Activated CD8-positive, alpha-beta memory T cell treated with anti-CD3 and anti-CD28 coated beads, Interleukin-2, amount 10 ng/mL, durations not matched to agents 7 days and 5 days (primary cell): ENCODE measurements at places on chromosomes 2 and 18. TPM values are rescaled to one million over a fixed set of nuclear protein-coding genes. Genes with fewer than 3 reads are reported as not detected.

DNA sequence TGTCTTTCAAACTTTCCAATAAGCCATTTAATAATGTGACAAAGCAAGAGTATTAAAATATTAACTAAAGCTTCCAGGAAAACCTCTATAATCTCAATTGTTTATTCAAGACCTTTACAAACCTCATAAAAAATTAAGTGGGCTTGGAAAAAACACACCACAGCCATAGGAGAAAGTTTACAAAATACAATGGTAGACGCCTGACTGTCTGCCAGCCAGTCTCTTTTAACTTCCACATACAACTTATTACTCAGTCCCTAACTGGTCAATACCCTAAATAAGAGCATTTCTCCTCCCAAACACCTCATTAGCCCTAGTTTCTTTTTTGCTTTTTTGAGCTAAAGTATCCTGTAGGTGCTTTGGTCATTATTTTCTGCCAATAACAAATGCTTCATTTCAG lies 247.4 kb upstream of the CYP26B1 start:
- no peak for DNase-seq

DNA sequence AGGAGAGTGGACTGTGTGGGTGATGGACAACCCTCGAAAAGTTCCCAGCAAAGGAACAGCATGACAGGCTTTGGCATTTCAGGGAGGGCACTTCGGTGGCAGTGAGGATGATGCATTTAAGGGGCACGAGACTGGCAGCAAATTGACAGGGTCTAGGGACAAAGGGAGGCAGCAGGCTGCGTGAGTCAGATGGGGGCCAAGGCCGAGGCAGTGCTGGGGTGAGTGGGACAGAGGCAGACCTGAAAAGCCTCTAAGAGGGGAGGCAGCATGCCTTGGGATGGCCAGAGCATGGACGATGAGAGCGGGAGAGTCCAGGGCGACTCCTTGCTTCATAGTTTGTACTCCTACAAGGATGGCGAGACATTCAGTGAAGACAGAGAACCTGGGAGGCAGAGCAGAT lies 49.5 kb upstream of the LYPD1 start:
- no peak for DNase-seq

DNA sequence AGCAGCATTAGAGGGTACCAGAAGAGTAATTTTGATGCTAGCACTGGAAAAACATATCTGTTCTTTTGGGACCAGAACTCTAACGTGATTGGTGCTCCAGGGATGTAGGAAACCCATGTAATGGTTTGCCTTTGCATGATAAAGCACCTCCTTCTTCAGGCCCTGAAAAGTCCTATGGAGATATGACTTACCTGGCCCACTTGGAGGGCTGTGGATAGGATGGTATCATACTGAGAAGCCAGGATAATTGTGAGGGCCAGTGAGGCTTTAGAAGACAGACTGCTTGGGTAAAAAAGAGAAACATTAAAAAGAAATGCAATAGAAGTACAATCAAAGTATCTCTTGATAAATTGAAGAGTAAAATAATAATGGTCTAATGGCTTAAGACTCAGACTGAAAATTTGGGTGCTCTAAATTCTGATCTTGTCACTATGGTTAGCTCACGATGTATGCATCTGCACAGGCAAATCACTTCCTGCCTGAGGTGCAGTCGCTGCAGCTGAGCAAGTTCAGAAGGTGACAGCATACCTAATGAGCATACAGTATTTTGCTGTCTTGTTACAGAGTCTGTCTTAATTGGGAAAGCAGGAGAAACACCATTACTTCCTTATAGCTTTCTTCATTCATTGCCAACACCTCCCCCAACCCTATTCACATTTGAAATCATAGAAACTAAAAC lies 371.5 kb downstream of the NUP35 start:
- DNase-seq = no peak

- no peak for DNase-seq
Measured at GRCh38 chr2:45729753-45730512, 78.5 kb downstream of the PRKCE start.

GRCh38 chr2:151247432-151247831 lies 14.2 kb downstream of the RBM43 start:
- no peak for DNase-seq

- DNase-seq = no peak
Measured at GRCh38 chr2:217393585-217394032, 533.7 kb upstream of the TNP1 start.

- DNase-seq = no peak
Measured at GRCh38 chr2:113075600-113075999, 7.8 kb downstream of the IL1F10 start.

GRCh38 chr2:198652461-198652860 lies 805.3 kb downstream of the SATB2 start:
- DNase-seq = no peak

- no peak for DNase-seq
Measured at GRCh38 chr2:218999021-218999880, 6.0 kb upstream of the CRYBA2 start.

- peak; percentile 64 for DNase-seq
Measured at GRCh38 chr2:229714080-229714735, at the start of gene DNER. Gene DNER, minus strand, starts transcription at chr2:229714555. Its CDS starts 132 bp downstream, at chr2:229714423.

- DNase-seq = no peak
Measured at GRCh38 chr2:208565690-208566416, 159.3 kb downstream of the PTH2R start.

GRCh38 chr2:126437016-126437415 lies 218.9 kb upstream of the GYPC start:
- no peak for DNase-seq

DNA sequence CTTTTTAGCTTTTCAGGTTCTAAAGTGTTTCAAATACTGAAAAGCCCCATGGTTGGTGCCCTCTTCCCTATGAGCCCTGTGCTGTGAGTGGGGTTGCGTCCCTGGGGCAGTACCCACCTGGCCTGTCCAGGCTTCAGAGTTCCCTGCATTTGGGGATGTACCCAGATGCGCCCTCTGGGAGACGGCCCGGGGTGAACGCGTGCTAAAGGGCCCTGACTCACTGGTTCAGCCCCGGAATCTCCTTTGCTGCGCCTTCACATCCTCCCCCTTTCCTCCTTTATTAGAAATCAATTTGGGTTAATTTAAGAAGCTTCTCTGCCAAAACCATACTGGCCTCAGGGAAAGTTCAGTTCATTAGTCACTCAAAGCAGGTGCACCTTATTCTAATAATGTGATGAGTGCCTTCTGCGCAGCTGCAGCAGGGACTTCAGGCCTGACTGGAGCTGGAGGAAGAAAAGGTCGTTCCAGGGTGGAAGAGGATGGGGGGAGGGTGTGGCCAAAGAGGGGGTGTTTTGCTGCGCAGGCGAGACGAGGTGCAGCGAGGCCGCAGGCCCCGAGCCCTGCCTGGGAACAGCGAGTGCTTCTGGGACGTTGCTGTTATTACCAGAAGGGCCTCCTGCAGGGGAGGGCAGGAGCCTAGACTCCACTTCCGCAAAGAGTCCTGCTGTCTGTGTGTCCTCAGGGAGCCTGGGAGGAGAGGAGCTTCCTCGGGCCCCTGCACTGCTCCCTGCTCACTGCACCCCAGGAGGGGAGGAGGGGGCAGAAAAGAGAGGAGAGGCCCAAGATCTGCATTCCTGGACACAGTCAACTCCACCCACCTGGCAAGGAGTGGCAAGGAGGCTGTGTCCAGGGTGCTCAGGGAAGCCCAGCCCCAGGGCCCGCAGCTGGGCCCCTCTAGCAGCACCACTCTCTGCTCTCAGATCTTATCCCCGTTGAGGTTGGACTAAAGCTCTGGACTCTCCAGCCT lies 223.2 kb upstream of the PXDN start:
- DNase-seq = no peak

GRCh38 chr18:23012249-23012648 lies 79.1 kb downstream of the RBBP8 start:
- DNase-seq = no peak

DNA sequence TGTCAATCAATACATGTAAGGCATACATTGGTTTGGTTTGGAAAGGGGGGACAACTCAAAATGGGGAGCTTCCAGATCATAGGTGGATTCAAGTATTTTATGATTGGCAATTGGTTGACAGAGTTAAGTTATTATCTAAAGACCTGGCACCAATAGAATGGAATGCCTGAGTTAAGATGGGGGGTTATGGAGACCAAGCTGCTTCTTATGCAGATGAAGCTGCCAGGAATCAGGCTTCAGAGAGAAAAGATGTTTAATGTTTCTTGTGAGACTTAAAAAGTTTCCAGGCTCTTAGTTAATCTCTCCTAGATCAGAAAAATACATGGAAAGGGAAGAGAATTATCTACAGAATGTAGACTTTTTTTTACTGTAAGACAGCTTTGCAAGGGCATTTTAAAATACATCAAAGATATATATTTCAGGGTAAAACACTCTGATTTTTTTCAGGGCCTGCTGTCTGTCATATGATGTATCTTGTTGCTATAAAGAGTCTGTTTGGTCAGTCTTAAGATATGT lies 1343.2 kb upstream of the LRRTM1 start:
- DNase-seq = no peak

DNA sequence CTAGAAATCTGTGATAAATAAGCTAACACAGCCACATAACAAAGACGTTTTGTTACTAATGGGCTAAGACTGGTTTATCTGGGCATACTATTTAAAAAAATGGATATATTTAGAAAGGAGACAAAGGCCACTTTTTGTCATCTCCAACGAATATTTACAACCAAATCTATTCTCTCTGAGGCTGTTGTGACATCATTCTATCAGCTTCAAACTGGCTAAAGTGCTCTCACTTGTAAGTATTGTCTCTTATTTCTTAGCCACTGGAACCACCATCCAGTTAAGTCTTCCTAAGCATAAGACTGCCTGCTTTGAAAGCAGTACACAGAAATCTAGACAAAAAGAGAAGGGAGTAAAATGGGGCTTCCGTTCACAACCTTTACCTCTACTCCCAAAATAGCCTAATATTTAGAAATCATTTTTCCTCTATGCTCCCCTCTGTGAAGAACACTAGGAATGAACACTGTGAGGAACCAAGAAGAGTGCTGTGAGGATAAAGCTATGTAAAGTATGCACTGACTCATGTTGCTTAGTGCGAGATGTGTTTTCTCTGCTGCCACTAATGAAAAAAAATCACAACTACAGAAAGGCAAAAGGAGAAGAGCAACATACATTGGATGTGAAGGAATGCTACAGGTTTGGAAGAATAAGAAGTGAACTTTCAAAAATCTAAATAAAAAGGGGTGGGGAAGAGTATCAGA lies 264.1 kb downstream of the EXOC6B start:
- no peak for DNase-seq

- DNase-seq = no peak
Measured at GRCh38 chr2:10216677-10217488, 85.8 kb upstream of the HPCAL1 start.

GRCh38 chr2:176089843-176090395 lies 2.6 kb upstream of the HOXD13 start:
- no peak for DNase-seq

- DNase-seq = no peak
Measured at GRCh38 chr2:46806526-46806925, 109.1 kb downstream of the MCFD2 start.

DNA sequence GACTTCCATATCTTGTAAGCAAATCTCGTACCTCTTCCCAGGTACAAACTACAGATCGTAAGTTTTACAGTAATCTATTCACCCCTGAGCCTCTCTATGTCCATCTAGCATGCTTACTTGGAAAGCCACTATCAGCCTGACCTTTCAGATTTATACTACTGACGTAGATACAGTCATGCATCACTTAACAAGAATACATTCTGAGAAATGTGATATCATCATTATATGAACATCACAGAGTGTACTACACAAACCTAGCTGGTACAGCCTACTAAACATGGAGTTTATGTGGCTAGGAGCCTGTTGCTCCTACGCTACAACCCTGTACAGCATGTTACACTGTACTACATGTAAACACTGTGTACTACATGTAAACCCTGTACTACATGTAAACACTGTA lies 293.2 kb upstream of the ZNF804A start:
- no peak for DNase-seq

DNA sequence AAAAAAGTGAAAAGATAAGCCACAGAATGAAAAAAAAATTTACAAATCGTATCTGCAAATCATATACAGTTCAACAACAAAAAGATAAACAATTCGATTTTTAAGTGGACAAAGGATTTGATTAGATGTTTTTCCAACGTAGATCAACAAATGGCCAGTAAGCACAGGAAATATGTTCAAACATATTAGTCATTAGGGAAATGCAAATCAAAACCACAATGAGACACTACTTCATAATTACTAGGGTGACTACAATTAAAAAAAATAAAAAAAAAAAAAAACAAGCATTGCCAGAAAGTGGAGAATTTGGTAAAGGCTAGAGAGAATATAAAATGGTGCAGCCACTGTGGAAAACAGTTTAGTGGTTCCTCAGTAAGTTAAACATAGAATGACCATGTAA lies 38.3 kb upstream of the RNU4ATAC start:
- DNase-seq = no peak

- DNase-seq = no peak
Measured at GRCh38 chr2:237956402-237956736, 10.4 kb upstream of the UBE2F start.

GRCh38 chr2:72108121-72108520 lies 39.5 kb downstream of the CYP26B1 start:
- DNase-seq = no peak

GRCh38 chr2:191675807-191676721 lies 1.9 kb upstream of the NABP1 start:
- DNase-seq = peak; percentile 87

DNA sequence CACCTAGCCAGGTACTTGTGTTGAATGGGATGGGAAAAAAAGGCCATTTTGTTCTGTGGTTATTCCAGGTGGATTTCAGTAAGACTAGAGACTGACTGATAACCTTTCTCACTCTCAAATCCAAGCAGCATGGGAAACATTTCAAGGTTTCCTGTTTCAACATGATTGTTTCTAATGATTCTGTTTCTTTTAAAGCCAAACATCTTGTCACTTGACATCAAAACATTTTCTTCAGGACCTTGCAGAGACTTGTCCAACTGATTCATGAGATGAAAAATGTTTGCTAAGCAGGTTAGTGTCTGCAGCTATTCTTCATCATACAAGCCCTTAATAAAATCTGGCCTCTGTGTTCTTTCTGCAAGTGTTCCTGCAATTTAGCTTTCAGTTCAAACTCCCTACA lies 456.5 kb upstream of the CWC22 start:
- DNase-seq = no peak

GRCh38 chr2:232476045-232476444 lies 11.6 kb downstream of the ECEL1 start:
- DNase-seq = no peak

GRCh38 chr2:59295524-59296162 lies 1054.5 kb upstream of the FANCL start:
- DNase-seq = no peak

GRCh38 chr2:67945940-67946339 lies 116.9 kb downstream of the C1D start:
- no peak for DNase-seq

CLK1 gene
- total RNA-seq = 129 TPM

EIF2AK2 gene
- 115 TPM for total RNA-seq

DSC2 gene
- not detected for total RNA-seq

IKZF2 gene
- 14.7 TPM for total RNA-seq

IL1RL1 gene
- 0.41 TPM for total RNA-seq

ACVR1C gene
- total RNA-seq = 1.2 TPM

EXOC6B gene
- 22.8 TPM for total RNA-seq

KCNJ13 gene
- not detected for total RNA-seq

ATOH8 gene
- 0.40 TPM for total RNA-seq

PPP4R1 gene
- 28.4 TPM for total RNA-seq

FLACC1 gene
- total RNA-seq = 1.3 TPM

NXPH2 gene
- total RNA-seq = not detected

RNMT gene
- total RNA-seq = 35.5 TPM

THSD7B gene
- total RNA-seq = not detected

THOC1 gene
- 48.3 TPM for total RNA-seq

APCDD1 gene
- total RNA-seq = not detected
